Calu3 (cell line): ENCODE measurements at places on chromosomes 16 and 17. TPM values are rescaled to one million over a fixed set of nuclear protein-coding genes. Genes with fewer than 3 reads are reported as not detected.

GRCh38 chr16:66507731-66508239 is 42.1 kb downstream of the TK2 start:
- no peak for DNase-seq

DNA sequence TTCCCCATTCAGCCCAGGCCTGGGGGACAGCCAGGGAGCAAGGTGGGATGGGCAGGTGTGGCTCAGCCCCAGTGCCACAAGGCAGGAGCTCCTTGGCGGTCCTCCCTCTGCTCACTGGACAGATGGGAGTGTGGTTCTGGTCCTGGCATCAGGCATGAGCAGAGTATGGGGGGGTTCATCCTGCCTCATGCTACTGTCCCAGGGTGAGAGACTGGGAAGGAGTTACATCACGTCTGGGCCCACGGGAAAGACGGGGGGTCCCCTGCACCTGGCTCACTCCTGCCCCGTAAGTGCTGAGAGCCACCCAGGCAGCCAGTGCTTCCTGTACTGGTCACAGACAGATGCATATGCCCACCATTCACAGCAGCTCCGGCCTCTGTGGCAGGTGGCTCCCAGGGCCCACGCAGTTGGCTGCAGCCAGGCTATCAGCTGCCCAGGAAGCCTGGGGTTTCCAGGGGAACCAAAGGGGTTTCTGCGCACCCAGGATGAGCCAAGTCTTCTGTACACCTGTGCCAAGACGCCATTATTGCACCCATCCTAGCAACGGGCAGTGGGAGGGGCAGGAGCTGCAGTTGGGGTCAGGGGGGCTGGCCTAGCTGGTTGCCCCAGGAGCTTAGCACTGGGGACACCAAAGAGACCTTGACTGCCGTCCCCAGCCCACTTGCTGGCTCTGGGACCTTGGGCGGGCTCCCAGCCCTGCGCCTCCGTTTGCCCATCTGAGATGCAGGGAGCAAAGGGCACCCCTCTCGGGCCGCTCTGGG is 1.9 kb downstream of the BAIAP3 start:
- DNase-seq, result no peak

- no peak for DNase-seq
These were observed 48.9 kb downstream of the FBXL20 start for GRCh38 chr17:39352511-39352910.

GRCh38 chr17:52827526-52827925 is 669.0 kb upstream of the CA10 start:
- no peak for DNase-seq

GRCh38 chr17:58332778-58333735 is 4.5 kb upstream of the TSPOAP1 start:
- no peak for DNase-seq

Gene GRAPL
- total RNA-seq, result not detected in 2 replicates

Gene RGS9
- total RNA-seq, result 0.49 and 0.54 TPM in 2 replicates

DNA sequence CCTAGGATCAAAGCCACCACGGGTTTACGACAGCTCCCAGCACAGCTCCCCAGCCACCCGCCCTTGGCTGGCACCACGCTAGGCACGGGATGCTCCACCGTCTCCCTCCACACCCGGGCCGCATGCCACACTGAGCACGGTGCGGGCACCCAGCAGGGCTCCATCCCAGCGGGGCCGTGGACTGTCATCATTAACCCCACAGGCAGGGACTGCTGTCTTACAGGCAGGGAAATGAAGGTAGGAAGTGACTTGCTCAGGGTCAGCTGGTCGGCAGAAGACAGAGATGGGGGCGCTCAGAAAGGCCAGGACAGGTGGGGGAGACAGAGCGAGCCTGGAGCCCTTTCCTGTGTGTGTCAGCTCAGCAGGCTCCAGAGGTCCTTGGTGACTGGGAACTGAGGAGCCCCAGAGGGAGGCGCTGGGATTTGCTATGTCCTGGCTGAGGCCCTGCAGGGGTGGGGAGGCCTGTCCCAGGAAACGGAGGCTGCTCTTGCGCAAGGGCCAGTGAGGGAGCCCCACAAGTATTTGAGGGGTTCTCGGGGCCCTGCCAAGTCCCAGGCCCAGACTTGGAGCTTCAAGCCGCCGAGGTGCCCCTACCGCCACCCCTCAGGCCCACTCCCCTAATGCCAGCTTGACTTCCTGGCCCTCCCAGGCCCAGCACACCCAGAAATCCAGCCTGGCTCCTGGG is 3.2 kb downstream of the UBALD1 start:
- no peak for DNase-seq

GRCh38 chr17:10010752-10011151 is 105.7 kb upstream of the RCVRN start:
- no peak for DNase-seq

GRCh38 chr16:87929986-87930385 is 6.3 kb downstream of the CA5A start:
- DNase-seq, result no peak

- DNase-seq, result no peak
These were observed 8.6 kb downstream of the RFWD3 start for GRCh38 chr16:74657870-74658642.

- no peak for DNase-seq
These were observed 10.8 kb upstream of the SLFN12L start for GRCh38 chr17:35548208-35548810.

DNA sequence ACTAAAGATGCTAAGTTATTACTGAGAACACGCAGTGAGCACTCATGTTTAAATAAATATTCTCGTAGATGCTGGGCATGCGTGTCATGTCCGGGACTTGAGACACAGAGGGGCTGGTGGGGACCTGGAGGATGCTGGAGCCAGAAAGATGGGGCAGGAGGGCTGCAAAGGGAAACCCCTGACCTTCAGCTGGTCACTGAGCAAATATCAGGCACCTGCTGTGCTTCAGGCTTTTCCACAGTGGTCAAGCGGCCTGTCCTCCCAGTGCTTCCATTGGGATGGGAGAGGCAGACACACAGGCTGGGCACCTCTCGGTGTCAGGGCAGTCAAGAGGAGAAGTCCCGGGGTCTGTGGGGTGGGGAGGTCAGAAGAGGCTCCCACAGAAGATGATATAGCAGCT is 211.4 kb downstream of the GSG1L start:
- no peak for DNase-seq

Gene DNAI2
- total RNA-seq, result not detected in 2 replicates

GRCh38 chr16:12546918-12547607 is 256.6 kb downstream of the CPPED1 start:
- no peak for DNase-seq

DNA sequence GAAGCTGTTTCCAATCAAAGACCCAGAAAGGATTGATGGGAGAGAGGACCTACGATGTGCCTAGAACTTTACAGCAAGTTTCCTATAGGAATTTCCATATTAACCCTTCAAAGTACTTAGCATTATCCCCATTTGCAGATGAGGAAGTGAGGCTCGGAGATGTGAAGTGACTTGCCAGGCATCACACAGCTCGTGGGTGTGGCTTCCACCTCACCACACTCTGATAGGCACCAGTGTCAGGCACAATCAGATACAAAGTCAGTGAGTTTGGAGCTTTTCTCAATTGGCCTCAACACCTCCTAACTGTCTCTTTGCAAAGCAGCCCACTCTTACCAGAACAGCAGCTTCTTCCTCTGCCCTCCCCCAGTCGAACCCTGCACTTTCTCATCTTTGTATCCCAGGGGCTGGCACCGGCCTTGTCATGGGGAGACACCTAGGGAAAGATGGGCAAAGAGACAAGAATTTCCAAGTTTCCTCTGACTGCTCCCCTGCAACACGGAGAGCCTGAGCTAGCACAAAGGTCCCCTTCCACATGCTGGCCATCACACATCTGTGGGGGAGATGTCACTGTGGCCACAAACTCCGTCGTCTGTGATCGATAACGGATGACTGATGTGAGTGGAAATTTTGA is 37.4 kb upstream of the CCL1 start:
- DNase-seq, result no peak

Gene MCRIP1
- 37.3 and 38.5 TPM in 2 replicates for total RNA-seq

Gene MEOX1
- not detected in 2 replicates for total RNA-seq

GRCh38 chr17:4540687-4541327 is 14.4 kb downstream of the MYBBP1A start:
- DNase-seq, result no peak

GRCh38 chr16:49598383-49599170 is 225.0 kb downstream of the C16orf78 start:
- no peak for DNase-seq

DNA sequence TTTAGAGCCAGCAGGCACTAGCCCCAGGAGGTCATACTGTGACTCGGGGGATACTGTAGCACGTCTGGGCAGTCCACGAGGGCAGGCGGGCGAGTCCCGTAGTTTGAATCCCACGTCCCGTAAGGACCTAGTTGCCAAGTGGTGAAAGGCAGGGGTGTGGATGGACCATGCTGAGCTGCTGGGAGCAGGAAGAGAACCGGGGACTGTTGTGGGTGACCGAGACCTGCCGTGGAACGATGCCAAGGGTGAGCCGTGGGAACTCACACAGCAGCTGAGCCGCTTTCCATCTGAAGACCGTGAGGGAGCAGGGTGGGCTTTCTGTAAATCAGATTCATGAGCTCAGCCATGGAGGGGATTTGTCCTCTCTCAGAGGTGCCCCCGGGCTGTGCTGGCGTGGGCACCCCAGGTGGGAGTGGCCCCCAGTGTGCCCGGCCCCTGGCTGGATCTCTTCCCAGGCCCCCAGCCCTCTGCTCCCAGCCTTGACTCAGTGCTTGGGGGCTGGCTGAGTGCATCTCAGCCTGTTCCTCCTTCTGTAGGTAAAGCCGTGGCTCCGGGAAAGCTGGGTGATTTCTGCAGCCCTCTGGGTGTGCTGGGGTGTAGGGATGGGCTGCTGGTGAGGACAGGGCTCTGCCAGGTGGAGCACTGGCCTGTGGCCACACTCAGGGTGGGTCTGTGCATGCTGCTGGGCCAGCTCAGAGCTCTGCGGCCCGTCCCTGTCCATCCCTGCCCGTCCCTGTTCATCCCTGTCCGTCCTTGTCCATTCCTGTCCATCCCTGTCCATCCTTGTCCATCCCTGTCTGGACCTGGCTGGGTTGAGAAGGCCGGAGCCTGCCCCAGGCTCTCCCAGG is 13.6 kb downstream of the ASPSCR1 start:
- DNase-seq, result no peak

DNA sequence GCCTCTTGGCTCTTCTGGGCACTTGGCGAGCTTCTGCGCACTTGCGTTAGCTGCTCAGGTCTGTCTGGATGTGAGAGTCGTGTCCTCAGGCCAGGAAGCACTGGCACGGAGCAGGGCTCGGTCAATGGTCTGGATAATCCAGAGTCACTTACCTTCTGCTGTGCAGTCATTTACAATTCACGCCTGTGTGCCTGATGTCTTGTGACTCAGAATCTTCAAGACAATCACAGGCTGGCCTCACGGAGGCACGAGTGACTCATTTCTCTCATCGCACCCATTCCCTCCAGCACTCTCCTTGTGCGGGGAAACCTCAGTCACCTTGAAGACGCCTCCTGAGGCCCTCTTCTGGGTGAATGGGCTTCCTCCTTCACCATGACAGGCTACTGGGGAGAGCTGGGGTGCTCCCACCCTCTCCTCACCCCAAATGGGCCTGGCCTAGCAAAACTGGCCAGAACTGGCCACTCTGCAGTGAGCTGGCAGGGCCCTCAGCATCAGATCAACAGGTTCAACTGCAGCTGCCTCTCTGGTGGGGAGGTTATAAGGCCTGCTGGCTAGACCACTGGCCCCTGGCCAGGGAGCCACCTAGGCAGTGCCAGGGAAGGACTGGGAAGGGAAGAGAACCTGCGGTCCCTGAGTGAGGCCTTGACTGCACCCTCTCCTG is 1.9 kb upstream of the CAPN15 start:
- peak; percentile 47 for DNase-seq

DNA sequence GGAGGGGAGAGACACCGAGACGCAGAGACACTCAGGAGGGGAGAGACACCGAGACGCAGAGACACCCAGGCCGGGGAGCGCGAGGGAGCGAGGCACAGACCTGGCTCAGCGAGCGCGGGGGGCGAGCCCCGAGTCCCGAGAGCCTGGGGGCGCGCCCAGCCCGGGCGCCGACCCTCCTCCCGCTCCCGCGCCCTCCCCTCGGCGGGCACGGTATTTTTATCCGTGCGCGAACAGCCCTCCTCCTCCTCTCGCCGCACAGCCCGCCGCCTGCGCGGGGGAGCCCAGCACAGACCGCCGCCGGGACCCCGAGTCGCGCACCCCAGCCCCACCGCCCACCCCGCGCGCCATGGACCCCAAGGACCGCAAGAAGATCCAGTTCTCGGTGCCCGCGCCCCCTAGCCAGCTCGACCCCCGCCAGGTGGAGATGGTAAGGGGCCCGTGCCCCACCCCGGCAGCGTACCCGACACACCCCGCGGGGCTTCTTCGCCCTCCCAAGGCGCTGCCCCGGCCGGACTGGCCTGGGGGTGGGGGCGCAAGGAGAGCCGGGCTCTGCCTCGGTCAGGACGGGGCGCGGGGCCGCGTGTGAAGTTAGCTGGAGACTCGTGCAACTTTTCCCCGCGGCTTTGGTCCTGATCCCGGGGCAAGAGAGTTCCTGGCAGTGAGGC is 427 bp downstream of the PPP1R1B start:
- DNase-seq, result no peak

- DNase-seq, result no peak
These were observed 13.2 kb upstream of the CCL23 start for GRCh38 chr17:36030956-36031355.

DNA sequence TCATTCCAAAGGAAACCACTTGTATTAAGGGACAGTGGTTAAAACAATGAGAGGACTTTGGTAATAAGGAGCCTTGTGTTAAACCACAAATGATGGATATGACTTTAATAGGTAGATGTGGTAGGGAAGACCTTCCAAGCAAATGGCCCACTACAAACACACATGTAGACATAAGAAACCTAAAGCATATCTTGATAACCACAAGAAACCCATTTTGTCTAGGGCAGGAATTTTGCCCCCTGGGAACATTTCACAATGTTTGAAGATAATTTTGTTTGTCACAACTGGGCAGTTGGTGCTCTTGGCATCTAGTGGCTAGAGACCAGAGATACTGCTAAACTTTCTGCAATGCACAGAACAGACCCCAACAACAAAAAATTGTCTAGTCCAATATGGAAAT is 25.8 kb downstream of the KCNJ2 start:
- no peak for DNase-seq

Gene CHD9NB
- 5.9 and 6.4 TPM in 2 replicates for total RNA-seq

DNA sequence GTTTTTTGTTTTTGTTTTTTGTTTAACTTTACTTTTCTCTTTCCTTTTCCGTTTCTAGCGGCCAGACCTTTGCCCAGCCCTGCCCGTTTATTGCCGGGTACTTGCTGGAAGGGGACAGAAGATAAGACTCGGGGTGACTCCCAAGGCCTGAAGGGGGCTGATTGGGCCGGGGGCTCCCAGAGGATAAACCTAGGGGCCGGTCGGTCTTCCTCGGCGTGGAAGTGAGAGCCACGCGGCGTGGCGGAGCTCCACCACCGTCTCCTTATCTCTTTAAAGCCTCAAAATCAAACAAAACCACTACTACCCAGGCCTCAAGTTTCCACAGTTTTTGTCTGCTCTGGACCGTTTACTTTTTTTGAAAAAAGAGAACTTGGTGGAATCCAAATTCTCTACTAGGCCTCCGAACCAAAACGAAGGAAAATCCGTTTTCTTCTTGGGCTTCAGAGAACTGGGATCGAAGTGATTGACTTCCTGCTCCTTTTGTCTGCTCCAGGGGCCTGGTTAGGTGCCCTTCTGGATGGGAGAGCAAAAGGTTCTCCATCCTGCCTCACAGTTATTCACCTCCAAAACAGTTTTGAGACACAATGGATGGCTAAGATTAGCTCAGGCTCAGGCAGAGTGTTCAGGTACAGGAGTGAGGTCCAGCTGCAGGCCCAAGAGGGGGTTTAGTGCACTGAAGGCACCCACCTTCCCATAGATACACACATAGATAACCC is 8.5 kb upstream of the HOXB9 start:
- DNase-seq, result no peak

- DNase-seq, result no peak
These were observed 2.3 kb upstream of the CBX2 start for GRCh38 chr17:79775632-79776031.
